ENCODE measurements at places on chromosomes 5 and 9. TPM values are rescaled to one million over a fixed set of nuclear protein-coding genes. Genes with fewer than 3 reads are reported as not detected.

IZUMO3 gene
- not detected for polyA plus RNA-seq

SAPCD2 gene
- polyA plus RNA-seq = 0.86 TPM

MARVELD2 gene
- polyA plus RNA-seq = 1.7 TPM

ADRB2 gene
- 0.09 TPM for polyA plus RNA-seq

SNCAIP gene
- polyA plus RNA-seq = 1.5 TPM

SLC28A3 gene
- polyA plus RNA-seq = 0.15 TPM

BNC2 gene
- 15.1 TPM for polyA plus RNA-seq

RASGRF2 gene
- 0.04 TPM for polyA plus RNA-seq

RNF208 gene
- 0.34 TPM for polyA plus RNA-seq
